ENCODE measurements at places on chromosomes 5 and 9.

GRCh38 chr9:121966706-121967105 is 126.4 kb downstream of the TTLL11 start:
- DNase-seq: no peak

GRCh38 chr9:89864257-89864656 is 259.4 kb downstream of the GADD45G start:
- DNase-seq: no peak

DNA sequence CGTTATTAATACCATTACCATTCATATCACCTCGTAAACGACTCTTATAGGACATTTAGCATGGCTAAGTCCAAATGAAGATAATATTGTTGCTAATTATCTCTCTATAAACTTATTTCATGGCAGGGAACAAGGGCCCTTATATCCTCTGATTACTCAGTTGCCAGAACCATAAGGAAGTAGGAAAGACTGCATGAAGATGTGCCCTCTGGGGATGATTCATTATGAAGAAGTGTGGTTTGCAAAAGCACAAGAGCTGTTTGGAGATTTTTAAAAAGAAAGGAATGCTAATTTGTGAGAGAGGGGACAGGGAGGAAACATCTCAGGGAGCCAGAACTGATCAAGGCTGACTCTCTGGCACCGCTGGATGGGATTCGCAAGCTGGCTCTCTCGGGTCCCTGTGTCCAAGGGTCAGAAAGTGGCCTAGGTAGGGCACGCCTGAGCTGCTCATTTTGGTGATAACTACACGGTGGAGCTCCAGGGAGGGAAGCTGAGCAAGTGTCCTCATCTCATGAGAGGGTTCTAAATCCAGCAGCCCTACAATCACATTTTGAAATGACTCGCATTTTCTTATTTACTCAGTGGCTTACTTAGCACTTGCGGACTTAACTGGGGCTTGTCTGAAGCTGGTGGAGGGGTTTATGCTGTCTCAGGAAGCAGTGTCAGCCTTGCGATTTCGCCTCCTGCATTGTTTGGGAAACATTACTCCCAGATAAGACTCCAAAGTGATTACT is 136.8 kb downstream of the C5orf15 start:
- no peak for DNase-seq

DNA sequence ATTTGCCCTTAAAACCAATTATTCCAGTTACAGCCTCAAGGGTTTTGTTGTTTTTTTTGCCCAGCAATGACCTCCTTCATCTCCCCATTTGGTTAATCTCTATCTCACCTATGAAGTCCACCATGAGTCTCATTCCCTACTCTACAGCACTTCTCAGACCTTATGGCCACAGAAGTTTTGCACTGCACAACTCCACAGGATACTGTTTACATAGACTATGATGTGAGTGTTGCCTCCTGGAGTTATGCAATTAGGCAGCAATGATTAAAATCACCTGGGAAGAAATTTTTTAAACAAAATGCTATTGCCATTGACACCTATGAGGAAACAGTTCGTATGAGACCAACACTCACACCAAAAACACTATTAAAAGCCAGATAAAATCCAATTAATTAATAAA is 39.7 kb downstream of the ZDHHC21 start:
- DNase-seq: no peak

DNA sequence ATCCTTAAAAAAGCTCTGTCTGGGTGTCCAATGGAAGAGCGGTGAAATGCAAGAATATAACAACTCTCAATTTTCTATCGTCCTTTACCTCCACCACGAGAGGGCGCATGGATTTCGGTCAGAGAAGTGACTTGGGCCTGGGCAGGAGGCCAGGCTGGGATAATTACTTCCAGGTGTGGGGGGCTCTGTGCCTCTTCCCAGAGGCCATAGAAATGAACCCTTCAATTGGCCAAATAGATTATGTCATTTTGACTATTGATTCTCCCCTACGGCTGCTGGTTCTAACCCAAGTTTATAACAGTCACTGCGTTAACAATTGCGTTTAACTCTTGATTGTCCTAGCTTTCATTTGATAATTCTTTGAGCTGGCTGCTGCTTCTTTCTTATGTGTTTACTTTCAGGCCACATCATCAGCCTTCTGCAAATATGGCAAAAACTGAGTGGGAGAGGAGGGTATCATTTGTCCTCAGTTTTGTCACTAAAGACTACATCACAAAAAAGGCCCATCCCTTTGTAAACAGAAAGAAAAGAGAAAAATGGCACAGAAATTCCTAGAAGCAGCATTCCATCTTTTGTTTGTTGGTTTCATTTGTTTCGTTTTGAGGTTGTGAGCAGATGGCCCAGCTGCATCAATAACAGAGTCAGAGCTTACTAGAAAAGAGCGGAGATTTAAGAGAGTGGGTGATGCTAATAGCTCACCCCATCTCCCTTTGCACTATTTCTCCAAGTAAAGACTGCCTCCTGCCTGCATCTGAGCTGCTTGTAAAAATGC is 45.4 kb upstream of the ZFR start:
- DNase-seq: peak; percentile 75

GRCh38 chr5:124825250-124825982 is 79.0 kb upstream of the ZNF608 start:
- no peak for DNase-seq

DNA sequence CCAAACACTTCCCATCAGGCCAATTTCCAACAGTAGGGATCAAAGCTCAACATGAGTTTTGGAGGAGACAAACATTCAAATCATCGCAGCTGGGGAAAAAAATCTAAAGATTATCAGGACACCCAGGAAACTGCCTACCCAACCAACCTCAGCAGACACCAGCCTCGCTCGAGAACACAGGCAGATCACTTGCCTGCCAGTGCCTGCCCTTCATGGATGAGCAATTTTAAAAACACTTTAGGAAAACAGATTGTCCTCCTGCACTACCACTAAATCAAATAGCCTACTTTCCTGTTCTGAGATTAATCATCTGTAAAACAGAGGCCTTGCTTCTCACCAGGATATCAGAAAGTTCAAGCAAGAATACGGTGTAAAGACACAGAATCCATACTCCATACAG is 14.7 kb upstream of the TMEM174 start:
- DNase-seq: no peak

GRCh38 chr9:93119703-93119952 is 14.4 kb downstream of the NINJ1 start:
- no peak for DNase-seq

DNA sequence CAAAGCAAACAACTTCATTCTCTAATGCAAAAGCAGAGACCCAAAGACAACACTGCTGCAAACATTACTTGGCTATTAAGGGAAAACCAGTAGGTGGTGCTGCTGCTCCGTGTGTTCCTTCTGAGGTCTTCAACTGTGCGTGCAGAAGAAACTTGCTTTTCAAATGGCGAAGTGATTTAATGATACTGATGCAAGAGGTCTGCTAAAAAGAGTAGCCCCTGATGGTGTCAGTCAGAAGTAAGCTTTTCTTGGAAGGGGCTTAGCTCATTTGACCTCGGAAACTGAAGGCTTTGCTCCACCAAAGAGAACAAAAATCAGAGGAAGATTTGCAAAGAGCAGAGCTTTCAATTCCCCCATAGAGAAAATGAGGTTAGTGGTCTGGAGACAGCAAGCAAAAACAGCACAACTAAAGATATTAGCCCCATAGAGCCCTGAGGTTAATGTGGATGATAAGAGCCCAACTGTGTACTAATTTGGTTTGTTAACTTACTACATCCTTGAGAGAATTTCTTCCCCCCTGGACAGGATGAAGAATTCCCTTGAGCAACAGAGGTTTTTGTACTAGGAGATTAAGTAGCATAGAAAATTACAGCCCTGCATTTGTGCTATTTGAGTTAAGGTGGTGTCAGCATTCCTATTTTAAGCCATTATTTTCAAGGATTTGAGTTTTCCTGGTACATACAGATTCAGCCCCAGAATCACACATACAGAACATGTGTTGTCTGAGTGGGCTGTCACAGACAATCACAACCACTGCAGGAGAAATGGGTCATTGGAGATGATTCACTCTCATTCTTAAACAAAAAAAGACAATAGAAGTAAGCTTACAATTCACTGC is 153.2 kb upstream of the C9orf72 start:
- DNase-seq: peak; percentile 66

DNA sequence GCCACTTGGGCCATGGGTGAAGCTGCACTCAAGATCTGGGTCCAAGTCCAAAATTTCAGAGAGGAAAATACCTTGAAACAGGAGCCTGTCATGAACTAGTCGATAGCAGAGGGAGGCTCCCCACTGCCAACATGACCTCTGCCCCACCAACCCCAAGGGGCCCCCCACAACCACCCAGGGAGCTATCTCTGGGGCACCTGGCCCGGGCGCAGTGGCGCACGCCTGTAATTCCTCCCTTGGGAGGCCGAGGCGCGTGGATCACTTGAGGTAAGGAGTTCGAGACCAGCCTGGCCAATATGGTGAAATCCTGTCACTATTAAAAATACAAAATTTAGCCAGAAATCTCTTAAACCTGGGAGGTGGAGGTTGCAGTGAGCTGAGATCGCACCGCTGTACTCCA is 20.1 kb upstream of the HMCN2 start:
- DNase-seq: no peak

GRCh38 chr5:146079695-146080373 is 25.5 kb downstream of the PLAC8L1 start:
- DNase-seq: no peak

DNA sequence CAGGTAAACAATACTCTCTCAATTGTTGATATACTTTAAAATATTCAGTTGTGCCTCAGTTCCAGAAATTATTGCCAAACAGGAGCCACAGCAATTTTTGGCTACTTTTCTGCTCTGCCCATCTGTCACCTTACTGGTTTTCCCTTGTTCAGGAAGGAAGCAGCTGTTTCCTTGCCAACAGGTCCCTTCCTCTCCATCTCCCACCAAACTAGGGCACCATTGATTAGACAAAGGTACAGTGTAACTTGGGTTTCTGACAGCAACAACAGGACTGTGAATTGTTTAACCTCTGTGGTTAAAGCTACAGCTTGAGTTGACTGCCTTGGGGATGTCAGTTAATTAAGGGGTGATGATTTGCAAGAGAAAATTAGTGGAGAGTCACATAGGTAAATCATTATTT is 76.9 kb downstream of the PIP5K1B start:
- DNase-seq: no peak

DNA sequence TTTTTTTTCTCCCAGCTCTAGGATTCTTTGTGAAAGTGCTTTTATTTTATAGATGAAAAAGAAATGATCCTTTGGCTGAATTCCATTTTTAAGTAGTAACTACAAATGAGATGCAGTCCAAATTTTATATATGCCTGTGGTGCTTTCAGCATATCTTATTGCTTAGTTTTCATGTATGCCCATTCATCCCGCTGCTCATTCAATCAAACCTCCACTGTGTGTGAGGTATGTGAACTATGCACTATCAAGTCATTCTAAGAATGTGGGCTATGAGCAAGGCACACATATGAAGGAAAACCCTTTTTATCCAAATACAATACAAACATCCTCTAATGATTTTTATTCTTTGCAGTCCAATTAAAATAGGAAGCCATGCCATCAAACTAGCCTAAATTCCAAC is 1069.1 kb upstream of the DMAC1 start:
- no peak for DNase-seq

GRCh38 chr9:129398961-129399633 is 221.0 kb upstream of the IER5L start:
- DNase-seq: no peak

GRCh38 chr5:127505905-127506304 is 11.5 kb upstream of the PRRC1 start:
- no peak for DNase-seq

GRCh38 chr5:97181856-97182545 is 1.0 kb downstream of the RIOK2 start:
- no peak for DNase-seq

GRCh38 chr5:149808264-149808982 is 78.3 kb downstream of the PPARGC1B start:
- DNase-seq: no peak

- DNase-seq: no peak
These were observed 389.1 kb downstream of the ENC1 start for GRCh38 chr5:74251141-74252035.

GRCh38 chr9:69295872-69296552 is 29.0 kb upstream of the ENTREP1 start:
- DNase-seq: no peak

DNA sequence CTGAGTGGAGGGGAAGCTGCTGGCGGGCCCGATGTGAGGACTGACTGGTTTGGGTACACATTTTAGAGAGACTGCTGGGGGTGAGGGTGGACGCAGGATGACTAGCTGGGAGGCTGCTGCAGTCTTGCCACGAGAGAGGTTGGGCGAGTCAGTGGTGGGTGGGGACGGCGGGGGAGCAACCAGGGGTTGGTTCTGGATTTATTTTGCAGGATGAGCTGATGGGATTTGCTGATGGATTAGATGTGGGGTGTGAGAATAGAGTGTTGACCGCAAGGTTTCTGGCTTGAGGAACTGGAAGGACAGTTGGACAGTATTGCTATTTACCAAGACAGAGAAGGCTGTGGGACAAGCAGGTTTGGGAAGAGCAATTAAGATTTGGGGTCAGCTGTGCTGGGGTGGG is 5.8 kb upstream of the NDST1 start:
- DNase-seq: no peak

DNA sequence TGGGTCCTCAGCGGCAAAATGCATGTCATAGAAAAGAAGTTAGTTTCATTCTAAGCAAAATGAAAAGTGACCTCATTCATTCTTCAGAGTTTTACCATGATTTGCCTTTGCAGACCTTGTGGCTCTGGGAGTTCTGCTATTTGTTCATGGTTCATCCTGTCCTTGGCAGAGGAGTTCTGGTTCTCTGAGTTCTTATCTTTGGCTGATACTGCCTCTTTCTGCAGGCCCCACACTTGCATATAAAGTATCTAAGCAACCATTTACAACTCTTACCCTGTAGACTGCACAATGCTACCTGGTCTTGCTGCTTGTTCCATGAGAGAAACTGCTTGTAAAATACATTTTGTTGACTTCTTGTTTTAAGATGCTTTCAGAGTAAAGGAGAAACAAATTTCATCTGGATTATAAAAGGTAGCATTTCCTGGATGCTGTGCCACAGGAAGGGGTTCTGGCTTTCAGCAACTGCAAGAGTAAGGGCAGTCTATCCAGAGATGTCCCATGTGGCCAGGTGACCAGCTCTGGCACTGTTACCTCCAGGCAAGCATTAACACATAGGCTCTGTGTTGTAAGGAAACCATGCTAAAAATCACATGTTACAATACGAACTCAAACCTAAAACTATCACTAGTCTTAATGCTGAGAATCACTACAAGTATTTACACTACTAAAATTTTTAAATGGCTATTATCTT is 513.2 kb downstream of the SPOCK1 start:
- no peak for DNase-seq

DNA sequence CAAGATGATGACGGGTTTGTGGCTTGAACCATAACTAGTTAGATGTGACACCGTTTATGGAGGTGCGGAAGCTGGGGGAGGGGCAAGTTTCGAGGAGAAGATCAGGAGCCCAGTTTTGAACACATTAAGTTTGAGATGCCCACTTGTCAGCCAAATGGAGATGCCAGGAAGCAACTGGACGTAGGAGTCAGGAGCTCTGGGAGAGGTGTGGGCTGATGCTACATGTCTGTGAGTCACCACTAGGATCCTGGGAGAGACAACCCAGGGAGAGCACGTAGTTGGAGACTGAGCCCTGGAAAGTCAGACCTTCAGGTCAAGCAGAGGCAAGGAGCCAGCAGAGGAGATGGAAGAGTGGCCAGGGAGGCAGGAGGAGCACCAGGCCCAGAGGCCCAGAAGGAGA is 48.8 kb upstream of the SLC25A51 start:
- DNase-seq: no peak

GRCh38 chr5:36111238-36111637 is 40.4 kb downstream of the LMBRD2 start:
- no peak for DNase-seq

GRCh38 chr9:133470427-133470924 is 8.4 kb downstream of the SLC2A6 start:
- DNase-seq: no peak

Measured in D341Med (cell line).